ENCODE measurements at places on chromosomes 7 and 10. TPM values are rescaled to one million over a fixed set of nuclear protein-coding genes. Genes with fewer than 3 reads are reported as not detected.

OR13A1 gene
- not detected for total RNA-seq

BMPER gene
- 0.20 TPM for total RNA-seq

SHH gene
- 0.11 TPM for total RNA-seq

HABP2 gene
- total RNA-seq = not detected

GSAP gene
- total RNA-seq = 4.2 TPM

DNA sequence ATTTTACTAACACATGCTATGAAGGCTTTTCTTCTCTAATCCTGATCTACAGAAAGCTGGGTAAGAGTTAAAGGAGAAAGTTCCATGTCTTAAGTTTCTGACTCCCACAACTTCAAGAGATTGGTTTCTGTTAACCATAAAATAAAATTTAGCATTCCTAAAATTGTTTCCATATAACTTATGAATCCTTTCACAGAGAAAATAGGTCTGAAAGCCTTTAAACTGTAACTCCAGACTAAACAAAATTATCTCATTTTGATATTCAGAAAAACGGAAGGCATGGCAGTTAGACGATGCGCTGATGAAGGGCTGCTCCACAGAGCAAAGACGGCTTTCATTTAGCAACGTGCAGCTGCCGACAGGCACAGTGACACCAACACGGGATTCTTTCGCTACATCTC is 133.3 kb downstream of the SLC25A13 start:
- no peak for DNase-seq

GRCh38 chr10:37713642-37714041 is 143.8 kb downstream of the ZNF248 start:
- no peak for DNase-seq

DNA sequence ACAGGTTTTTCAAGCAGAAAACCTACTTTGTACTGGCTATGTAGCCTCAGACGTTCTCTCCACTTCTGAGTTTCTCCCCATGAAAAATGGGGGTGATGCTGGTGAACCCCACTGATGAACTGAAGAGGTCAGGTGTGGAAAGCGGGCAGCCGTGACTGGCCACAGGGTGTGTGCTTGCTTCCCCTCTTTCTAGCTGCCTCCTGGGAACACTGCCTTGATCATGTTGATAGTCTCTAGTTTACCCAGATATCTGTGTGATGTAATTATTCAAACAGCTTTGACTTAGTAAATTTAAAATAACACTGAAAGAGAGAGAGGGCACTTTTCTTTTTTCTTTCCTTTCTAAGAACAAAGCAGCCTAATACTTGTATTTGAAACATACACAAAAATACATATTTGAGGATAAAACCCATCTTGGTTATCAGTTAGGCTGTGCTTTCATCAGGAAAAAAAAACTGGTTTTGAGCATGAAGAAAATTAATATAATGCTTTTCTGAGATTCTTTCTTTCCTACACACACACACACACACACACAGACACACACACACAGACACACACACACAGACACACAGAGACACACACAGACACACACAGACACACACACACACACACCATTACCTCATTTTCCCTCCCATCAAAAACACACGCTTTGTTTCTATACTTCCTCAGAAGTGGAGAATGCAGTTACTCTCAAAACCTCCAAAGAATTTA is 76.7 kb downstream of the MACC1 start:
- DNase-seq = no peak

DNA sequence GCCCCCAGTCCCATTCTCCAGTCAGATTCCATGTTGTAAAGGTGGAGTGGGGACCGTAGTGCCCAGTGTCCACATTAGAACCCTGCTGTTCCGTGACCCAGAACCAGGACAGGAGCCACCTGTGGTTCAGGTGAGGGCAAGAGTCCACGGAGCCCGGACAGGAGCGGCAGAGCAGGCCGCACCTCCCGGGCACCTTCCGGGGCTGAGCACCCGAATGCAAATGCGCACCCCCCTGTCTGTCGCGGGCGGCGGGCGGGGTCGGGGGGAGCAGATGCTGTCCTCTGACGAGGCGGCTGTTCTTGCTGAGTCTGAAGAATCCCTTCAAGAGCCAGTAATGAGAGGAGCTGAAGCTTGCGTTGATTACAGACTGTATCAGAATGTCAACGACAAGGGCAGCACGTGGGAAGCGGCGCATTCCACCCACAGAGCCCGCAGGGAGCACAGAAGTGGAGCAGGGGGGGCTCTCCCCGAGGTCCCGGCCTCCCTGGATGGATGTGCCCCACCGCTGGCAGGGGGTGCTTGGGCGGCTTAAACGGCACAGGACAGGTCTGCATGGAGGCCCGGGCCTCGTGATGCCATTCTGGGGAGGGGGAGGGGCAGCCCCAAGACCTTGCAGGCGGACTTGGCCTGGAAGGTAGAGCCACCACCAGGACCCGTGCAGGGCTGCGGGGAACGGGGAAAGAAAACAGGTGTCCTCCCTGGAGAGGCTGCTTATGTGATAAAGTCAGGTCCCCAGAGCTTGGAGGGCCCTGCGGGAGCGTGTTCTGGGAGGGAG is 407.5 kb upstream of the RNF32 start:
- no peak for DNase-seq

DNA sequence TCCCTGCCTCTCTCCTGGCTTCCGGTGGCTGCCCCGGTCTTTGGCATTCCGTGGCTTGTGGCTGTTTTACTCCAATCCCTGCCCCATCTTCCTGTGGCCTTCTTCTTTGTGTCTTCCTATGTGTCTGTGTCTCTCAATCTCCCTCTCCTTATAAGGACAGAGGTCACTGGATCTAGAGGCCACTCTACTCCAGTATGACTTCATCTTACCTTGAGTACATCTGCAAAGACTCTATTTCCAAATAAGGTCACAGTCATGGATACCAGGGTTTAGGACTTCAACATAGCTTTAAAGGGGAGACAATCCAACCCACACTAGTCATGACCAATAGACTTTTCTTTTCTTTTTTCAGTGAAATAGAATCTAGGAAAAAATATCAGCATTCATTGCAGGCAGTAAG is 153.3 kb upstream of the INSYN2A start:
- no peak for DNase-seq

- DNase-seq = no peak
These were observed 171.8 kb upstream of the SHH start for GRCh38 chr7:155984028-155984580.

DNA sequence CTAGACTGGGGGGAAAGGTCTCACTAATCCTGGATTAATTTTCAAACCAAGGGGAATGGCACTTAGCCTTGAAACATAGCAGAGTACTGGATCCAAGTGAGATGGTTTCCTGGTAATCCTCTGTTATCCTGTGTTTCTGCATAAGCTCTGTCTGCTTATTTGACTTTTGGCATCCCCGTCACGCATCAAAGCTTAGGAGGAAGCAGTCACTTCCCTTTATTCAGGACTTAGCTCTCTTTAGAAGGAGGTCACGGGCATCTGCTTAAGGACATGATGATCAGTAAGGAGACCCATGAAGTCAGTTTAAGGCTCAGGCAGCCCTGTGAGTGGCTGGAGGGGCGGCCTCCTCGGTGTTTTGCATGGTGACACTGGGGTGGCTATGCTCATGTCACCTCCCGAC is 30.0 kb downstream of the TSPAN15 start:
- DNase-seq = no peak

DNA sequence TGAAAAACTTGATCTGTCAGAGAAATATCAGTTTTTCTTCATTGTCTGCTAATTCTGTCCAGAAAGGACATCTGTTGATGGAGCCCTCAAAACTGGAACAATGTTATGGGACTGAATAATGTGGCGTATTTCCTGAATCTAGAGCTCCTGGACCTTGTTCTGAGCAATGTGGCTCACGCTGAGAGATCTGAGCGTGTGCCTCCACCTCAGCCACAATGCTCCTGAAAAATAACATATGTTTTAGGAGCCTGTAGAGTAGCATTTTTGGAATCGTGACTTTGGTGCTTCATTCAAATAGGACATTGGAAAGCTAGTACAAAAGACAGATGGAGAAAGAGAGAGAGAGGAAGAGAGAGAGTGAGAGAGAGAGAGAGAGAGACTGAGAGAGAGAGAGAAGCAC is 110.3 kb downstream of the BMPER start:
- DNase-seq = no peak

DNA sequence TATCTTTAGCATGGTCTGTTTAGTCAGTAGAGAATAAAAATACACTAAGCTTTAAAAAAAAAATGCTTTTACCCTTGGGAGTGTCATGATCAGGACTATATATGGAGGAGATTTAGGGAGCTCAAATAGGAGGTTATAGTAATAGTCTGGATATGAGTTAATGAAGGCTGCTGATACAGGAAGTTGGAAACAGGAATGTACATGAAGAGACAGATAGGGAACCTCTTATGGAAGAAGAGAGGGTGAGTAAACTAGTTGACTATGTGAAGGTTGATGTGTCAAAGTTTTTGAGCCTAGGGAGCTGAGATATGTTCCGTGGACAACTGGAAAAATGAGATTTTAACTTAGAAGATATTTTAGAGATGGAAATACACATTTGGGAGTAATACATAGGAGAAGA is 472.0 kb upstream of the FZD8 start:
- DNase-seq = peak; percentile 64

DNA sequence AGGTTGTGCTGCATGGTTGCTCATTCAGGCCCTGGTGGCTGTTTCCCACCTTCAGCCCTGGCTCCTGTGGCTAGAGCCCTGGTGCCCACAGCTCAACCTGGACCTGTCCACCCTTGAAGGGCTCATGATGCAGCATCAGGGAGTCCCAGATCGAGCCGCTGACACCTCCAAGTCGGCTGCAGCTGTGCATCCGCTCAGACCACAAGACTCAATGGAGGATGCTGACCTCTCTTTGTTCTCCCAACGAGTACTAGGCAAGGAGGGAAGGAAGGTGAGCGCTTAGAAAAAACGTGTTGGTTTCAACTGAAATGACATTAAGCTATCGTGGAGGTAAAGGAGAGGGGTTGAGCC is 9.5 kb upstream of the C10orf95 start:
- no peak for DNase-seq
